ENCODE measurements at places on chromosomes 1 and 21. TPM values are rescaled to one million over a fixed set of nuclear protein-coding genes. Genes with fewer than 3 reads are reported as not detected.

Gene ESRRG
- total RNA-seq: not detected

- no peak overlapping the region for H3K27ac ChIP-seq
- no peaks in the 10 kb centered on the region for H3K36me3 ChIP-seq
- no peak for DNase-seq
These were observed 44.5 kb downstream of the ACTL8 start for GRCh38 chr1:17799642-17800041.

DNA sequence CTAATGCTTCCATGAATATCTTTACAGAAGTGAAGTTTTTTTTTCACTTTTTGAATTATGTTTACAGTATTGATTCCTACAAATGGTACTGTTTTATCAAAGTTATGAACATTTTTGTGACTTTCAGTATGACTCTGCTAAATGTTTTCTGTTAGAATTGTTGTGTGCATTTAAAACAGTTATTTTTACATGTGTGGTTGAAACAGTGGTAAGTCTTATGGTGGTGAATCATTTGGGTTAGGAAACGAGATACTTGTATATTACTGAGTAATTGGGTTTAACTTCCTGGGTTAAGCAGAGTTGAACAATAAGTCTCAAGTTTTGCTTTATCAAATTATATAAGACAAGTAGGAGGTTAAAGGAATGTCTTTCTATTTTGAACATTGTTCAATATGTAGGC, 66.8 kb downstream of the VPS13D start:
- no peak for DNase-seq
- peaks cover 19% of the 10 kb centered on the region for H3K36me3 ChIP-seq
- H3K4me3 ChIP-seq: no peak overlapping the region
- H3K27ac ChIP-seq: no peak overlapping the region
- no peaks in the 10 kb centered on the region for H3K27me3 ChIP-seq

DNA sequence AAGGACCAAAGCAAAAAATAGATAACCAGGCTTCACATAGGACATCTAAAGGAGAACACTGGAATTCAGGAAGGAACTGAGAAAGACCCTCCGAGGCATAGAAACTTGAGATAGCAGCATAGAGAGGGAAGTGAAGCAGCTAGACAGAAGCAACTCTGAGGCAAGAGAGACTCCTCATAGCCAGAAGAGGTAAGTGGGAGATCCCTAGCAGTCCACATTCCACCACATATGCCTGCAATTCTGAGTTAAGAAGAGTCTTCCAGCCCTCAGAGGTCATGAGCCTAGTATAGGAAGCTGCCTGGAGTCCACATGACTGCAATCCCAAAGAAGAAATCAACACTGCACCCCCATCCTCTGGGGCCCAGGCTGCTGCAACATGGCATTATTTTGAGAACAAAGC, 13.9 kb upstream of the FGGY start:
- no peaks in the 10 kb centered on the region for H3K4me1 ChIP-seq
- no peak for DNase-seq
- no peaks in the 10 kb centered on the region for H3K27me3 ChIP-seq
- no peaks in the 10 kb centered on the region for H3K36me3 ChIP-seq
- H3K27ac ChIP-seq: no peak overlapping the region

GRCh38 chr1:89936694-89937093, 58.2 kb upstream of the ZNF326 start:
- no peak for DNase-seq
- H3K36me3 ChIP-seq: no peaks in the 10 kb centered on the region
- no peak overlapping the region for H3K4me3 ChIP-seq
- H3K27me3 ChIP-seq: no peaks in the 10 kb centered on the region
- H3K27ac ChIP-seq: no peak overlapping the region
